Stimulated activated CD8-positive, alpha-beta memory T cell treated with anti-CD3 and anti-CD28 coated beads, Interleukin-7, amount 100 ng/mL, for 1 hour (primary cell): ENCODE measurements at places on chromosomes 6 and 20.

DNA sequence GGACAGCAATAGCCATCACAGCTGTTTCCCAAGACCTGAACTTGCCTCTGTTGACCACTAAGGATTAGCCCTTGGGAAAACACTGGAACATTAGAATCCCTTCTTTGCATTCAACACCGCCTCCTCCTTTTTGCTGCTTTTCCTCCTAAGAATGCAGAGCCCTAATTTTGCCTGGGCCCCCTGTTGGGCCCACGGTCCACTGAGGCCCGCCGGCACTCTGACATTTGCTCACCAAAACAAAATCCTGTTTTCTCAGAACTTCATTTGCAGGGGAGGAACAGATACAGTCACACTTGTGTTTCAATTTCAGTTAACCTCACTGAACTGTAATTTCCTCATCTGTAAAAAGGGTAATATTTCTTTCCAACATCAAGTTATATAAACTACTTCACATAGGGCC is 116.0 kb upstream of the JARID2 start:
- DNase-seq, result no peak

DNA sequence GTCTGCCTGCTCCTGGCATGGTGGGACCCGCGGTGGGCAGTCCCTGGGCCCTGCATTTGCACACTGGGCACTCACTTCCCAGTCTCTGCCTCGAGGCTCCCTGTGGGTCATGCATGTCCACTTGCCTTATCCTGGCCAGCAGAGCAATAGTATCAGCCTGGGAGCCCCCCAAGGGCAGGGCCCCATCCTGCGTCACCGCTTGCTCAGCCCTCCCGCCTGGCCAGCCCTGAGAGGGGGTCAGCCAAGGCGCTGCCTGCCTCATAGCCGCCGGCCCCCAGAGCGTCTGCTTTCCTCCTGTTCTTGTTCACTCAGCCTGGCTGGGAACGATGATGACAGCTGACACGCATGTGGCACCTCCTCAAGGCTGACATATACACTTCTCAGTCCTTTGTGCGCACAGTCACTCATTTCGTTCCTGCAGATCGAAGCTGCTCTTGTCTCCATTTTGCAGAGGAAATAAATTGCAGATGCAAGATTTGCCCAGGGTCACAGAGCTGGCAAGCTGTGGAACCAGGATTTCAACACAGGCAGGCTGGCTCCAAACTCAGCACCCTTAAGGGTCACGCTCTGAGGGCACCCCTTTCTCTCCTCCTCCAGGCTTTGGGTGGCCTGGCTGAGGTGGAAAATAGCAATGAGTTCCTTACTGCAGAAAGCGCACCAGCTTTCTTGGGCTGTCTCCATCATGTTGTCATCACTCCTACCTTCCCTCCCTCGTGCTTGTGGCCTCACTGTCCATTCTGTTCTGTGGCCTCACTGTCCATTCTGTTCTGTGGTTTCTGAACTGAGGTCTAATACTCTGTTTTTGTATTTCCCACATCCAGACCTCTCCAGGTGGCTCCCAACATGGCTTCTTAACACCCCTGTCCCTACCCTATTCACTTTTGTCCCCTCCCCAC is 17.2 kb downstream of the KCNK17 start:
- DNase-seq, result no peak

DNA sequence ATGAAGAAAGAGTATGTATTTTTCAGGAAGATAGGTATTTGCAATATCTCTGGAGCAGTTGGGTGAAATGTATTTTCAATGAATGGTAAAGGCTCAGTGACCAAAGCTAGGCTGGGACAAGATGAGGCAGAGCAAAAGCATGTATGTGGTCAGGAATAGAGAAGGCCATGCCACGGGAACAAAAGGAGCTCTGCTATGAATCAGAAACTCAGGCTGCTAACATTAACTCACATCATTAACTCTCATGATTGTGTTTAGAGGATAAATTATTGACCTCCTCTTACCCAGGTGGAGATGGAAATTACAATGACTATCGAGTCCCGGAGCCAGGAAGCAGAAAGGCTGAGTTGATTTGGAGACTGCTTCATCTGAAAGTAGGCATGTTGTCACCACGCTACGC is 220.2 kb downstream of the FUT9 start:
- DNase-seq, result no peak

- no peak for DNase-seq
These were observed 1.3 kb downstream of the COL19A1 start for GRCh38 chr6:69867639-69867976.

DNA sequence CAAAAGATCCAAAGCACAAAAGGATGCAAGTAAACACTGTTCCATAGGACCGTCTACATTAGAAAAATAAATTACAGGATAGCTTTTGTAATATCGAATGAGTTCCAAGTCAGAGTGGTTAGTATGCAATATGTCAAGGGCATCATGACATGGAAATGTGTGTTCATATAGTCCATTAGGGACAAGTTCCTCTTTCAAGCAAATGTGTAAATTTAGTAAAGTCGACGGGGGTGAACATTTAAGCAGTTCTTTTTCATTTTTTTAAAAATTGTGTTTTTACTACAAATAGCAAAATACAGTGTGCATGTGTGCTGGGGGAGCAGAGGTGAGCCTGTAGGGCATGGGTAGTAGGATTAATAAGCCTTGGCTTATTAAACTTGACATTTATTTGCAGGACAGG is 359.0 kb downstream of the ESR1 start:
- no peak for DNase-seq

DNA sequence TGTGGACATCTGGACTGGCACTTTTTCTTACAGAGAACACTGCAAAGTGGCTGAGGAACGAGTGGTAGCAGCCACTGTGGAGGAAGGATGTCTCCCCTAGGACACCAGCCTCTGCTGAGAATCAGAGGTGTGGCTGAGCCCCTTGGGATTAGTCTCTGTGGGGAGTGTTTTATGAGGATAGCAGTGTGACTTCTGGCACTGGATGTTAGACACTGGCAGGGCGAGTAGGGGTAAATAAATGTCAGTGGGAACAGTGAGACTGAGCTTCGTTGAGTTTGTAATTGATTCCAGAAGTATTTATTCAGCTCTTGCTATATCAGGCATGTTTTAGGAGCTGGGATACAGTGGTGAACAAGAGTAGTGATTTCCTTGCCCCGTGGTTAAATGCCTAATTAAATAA is 124.0 kb downstream of the JARID2 start:
- DNase-seq, result no peak

DNA sequence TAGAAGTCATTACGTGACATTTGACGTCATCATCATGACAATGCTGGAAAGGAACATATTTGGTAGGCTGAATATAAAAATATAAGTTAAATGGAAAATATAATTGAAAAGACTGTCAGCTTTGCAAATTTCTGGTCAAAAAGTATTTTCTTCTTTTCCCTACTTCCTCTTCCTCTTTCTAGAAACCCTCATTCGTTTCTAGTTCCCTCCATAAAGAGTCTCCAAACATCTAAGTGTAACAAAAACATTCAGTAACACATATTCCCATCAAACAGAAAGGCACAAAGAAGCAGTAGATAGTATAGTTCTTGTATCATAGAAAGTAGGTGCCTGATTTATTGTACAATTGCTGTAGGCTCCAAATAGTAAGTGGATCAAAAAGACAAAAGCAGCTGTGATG is 150.8 kb upstream of the FAM83B start:
- no peak for DNase-seq

DNA sequence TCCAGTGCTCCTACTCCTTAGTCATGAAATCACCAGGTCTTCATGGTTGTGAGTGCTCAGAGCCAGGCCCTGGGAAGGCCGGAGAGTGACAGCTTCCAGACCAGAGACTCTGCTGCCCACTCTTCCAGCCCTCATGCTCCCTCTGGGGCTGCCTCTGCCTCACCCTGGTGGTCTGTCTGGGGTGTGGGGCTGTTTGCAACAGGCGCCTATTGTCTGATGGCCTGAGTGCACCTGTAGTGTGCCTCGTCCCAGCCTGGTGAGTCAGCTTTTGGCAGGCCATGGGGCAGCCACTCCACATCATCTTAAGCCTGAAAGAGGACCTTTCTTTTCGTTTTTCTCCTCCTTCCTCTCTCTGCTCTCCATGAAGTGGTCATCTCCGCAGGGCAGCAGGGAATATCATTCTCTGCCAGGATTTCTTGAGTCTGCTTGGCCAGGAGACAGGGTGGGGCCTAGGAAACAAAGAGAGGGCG is 173.8 kb downstream of the VEGFA start:
- DNase-seq, result no peak

DNA sequence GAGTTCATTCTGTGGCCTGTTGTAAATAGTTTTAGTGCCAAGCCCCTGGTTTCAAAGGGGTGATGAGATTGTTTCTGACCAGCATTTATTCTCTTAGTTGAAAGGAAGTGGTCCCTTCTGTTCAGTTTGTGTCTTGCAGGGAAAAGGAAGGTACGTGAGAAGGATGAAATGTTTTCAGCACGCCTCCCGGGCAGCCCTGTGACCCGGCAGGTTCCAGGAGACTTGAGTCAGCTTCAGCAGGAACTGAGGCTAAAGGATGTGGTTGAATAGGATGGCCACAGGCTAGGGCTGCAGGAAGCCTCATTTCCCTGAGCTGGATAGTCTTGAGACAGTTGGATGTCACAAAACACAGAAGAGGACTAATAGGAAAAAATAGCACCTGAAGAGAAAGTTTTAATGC is 132.4 kb upstream of the SYNDIG1 start:
- no peak for DNase-seq

GRCh38 chr20:31977080-31977479 is 9.1 kb downstream of the XKR7 start:
- DNase-seq, result no peak

- DNase-seq, result no peak
These were observed 327.3 kb downstream of the FRK start for GRCh38 chr6:115733426-115733825.

- no peak for DNase-seq
These were observed 100.8 kb upstream of the CNKSR3 start for GRCh38 chr6:154611241-154611640.

- no peak for DNase-seq
These were observed 3.9 kb downstream of the ACSS2 start for GRCh38 chr20:34880215-34880850.

- no peak for DNase-seq
These were observed 169.9 kb downstream of the CD24 start for GRCh38 chr6:106804346-106805335.

GRCh38 chr20:48776306-48776705 is 51.5 kb downstream of the PREX1 start:
- no peak for DNase-seq

DNA sequence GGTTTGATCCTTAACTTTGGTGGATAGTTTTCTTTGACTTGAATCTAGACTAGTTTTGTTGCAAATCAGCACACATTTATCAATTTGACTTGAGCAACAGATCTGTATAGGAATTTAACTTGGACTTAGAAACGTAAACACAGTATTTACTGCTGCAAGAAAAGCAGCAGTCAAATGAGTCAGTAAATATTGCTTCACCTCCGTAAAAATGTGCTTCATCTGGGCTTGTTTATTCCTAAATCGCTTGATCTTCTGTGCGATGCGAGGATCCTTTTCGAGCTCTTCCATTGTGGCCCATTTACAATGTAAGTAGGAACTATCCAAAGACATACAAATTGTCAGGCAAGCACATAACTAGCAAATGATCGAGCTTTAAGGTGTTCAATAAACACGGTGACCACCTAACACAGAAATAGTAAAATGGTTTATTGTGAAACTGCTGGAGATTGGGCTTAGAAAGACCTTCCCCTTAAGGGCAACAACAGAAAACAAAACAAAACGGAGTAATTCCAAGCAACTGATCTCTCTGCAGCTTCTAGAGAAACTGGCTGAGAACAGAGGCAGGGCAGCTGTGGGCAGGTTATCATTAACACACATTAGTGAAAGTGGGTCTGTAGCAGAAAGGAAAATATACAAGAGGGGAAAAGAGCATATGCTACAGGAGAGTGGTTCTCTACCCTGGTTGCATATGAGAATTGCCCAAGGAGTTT is 120.8 kb downstream of the CHD6 start:
- no peak for DNase-seq

- no peak for DNase-seq
These were observed 15.3 kb upstream of the EXOC2 start for GRCh38 chr6:708237-708598.

DNA sequence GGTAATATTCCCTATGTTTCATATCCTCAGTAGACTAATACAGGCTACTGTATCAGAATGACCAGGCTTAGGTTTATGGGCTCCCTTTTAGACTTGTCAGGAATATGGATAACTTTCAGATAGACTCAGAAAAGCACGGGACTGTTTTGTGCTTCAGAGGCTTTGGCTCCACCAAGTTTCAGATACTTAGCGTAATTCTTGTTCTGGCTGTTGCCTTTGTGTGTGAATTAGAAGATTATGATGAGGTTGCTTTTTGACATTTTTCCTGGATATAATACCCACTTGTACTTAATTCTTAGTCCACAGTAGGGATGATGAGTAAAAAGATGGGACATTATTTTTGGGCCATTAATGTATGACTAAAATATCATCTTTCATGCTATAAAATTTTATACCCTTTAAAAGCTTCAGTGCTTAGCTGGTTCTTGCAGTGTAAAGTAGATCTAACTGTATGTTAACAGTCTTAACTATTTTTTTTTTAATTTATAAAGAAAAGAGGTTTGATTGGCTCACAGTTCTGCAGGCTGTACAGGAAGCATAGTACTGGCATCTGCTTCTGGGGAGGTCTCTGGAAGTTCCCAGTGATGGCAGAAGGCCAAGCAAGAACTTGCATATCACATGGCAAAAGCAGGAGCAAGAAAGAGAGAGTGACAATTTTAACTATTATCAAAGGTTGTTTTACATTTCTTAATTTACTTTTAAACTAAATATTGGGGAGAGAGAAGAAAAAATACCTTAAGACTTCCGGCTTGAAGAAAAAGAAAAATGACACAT is 120.7 kb downstream of the ZFAND3 start:
- no peak for DNase-seq

GRCh38 chr6:90131614-90132423 is 164.8 kb downstream of the BACH2 start:
- DNase-seq, result no peak
